ENCODE measurements at places on chromosomes 11 and 22.

- DNase-seq = no peak
These were observed 6.5 kb upstream of the RBM14 start for GRCh38 chr11:66609721-66610617.

DNA sequence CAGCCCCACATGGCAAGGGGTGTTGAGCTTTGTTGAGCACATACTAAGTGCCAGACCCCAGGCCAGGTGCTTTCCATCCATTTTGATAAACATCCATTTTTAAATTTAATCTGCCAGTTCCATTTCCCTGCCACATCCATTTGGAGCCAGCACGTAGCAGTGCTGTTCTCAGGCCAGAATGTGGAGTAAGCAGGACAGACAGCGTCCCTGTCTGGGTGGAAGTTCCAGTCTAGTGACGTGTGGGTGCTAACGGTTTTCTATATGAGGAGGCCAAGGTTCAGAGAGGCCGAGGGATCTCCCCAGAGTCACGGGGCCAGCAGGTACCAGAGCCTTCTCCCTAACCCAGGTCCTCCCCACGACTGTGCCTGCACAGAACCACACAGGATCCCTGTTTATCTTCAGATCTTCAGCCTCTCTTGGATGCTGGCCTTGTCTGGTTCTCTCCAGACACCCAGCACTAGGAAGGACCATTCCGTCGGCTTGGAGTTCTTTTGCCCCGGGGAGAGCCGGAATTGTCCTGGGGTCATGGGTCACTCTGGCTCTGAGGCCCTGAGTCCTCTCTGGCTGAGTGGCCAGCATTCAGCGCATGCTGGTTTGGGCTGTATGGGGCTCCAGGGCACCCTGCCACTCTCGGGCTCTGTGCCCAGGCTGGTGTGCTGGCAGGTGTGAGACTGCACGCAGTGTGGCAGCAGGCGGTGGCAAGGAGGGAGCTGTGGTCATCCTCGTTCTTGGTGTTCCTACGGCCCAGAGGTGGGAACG is 63.6 kb upstream of the PPARA start:
- no peak for DNase-seq

- no peak for DNase-seq
These were observed 5.2 kb downstream of the SLC25A1 start for GRCh38 chr22:19173047-19174035.

- DNase-seq = no peak
These were observed 7.3 kb upstream of the FUT4 start for GRCh38 chr11:94536386-94536785.

DNA sequence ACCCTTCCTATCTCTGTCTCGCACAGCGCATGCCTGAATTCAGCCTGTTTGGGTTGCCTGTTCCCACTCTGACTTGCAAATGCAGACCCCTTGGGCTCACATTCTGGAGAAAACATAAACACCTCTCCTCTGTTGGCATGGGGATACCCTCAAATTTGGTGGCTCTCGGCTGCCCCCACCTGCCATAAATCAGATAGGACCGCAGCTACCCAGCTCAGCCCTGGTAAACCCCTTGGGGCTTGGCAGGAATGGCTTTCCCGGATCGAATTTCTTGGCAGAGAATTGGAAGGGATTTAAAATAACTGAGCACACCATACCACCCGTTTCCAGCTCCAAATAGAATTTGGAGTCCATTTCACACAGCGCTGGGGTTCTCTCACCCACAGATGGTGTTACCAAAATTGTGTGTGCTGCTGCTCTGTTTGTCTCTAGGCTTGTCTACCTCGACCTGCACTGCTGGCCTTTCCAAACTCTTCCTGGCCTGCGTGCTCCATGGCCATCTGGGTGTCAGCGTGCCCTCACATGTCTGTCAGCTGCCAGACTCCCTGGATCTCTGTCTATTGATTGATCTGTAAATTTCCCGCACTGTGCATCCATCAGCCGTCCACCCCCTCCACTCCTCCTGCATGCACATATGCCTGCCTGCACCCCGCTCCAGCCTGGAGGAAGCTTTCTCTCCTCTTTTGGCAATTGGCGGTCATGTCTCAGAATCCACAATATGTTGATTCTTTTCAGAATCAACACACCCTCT is 134.0 kb downstream of the NTM start:
- peak; percentile 61 for DNase-seq

DNA sequence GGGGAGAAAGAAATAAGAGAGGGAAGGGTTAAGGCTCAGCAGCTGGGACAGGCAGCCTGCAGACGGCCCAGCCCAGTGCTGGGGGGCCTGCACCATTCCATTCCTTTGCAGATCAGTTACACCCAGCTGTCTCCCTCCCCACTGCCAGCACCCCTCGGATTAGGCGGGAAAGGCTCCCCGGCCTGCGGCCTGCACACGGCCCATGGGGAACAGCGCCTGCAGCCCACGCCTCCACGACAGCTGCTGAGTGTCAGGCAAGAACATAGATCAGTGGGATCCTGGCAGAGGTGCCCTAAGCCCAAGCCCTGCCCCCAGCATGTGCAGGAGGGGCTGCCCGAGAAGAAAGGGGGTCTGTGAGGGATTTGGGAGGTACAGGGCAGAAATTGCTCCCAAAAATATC is 65.8 kb upstream of the MYOD1 start:
- no peak for DNase-seq

DNA sequence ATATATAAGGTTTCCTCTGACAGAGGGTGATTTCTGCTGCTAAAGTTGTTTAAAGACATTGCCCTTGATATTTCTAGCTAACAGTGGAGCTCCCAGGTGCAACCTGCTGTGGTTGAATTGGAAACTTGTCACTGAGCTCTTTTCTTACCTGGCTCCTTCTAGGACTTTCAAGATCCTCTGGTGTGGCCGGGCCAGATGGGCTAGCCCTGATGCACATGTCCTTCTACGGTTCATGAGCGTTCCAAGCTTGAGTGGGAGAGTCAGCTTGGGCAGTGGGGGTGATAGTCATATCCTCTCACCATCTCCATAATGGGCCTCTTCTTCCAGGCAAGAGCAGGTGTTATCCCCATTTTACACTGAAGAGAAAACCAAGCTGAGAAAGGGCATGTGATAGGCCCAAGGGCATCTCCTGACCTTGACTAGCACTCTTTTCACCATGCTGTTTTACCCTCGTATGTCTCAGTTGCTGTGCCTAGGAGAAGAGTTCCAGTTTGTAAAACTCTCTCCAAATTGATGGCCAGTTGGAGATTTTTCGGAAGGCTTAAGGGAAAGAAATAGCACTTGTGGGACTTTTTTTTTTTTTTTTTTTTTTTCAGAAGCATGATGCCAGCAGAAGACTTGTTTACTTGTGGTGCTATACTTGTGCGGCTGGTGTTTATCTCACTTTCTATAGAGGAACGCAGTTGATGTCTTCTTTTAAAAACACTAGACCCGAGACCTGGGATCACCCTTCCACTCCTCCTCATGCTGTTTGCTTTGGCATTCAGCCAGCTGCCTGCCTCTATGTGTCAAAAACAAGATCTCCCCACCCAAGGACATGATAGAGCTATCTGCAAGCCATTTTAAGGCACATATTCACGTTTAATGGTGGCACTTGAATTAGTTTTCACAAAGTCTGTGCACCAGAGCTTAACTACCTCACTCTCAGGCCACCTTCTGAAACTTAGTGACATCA is 32.6 kb downstream of the TEAD1 start:
- no peak for DNase-seq

DNA sequence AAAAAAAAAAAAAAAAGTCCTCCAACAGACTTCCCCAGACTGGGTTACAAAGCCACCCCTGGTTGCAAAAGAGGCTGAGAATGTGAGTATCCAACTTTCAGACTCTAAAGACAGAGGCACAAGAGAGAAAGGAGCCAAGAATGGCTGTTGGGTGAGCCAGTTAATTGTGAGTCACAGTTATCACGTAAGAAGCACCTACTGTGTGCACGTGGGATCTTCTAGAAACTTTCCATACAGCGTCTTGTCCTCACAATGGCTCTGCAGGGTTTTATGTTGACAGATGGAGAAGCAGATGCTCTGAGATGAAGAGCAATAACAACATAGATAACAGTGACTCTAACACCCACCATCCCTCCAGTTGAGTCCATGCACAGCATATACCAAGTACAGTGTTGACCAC is 41.0 kb downstream of the CD82 start:
- DNase-seq = no peak

DNA sequence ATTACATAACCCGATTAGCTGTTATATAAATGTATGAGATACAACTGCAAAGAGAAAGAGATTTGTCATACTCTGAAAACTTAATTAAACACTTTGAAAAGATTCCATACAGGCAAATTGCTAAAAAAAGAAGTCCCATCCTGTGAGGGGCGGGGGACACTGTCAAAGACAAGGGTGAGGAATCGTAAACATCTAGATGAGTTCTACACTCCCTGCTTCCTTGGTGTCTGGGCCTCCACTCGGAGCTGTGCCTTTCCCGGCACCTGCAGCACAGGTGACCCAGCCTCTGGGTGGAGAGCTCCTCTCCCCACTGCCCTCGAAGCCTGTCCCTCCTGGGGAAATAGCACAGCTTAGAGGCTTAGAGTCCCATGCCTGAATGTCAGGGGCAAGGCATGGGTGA is 69.2 kb upstream of the CRYBB3 start:
- no peak for DNase-seq

- DNase-seq = no peak
These were observed 583 bp downstream of the PDGFD start for GRCh38 chr11:104163100-104164027.

- no peak for DNase-seq
These were observed at the start of gene KCNQ1 for GRCh38 chr11:2444821-2445745. KCNQ1 (plus strand) TSS chr11:2445008; CDS start chr11:2445099, 91 bp downstream.

- no peak for DNase-seq
These were observed 11.9 kb downstream of the L3MBTL2 start for GRCh38 chr22:41216984-41217383.

DNA sequence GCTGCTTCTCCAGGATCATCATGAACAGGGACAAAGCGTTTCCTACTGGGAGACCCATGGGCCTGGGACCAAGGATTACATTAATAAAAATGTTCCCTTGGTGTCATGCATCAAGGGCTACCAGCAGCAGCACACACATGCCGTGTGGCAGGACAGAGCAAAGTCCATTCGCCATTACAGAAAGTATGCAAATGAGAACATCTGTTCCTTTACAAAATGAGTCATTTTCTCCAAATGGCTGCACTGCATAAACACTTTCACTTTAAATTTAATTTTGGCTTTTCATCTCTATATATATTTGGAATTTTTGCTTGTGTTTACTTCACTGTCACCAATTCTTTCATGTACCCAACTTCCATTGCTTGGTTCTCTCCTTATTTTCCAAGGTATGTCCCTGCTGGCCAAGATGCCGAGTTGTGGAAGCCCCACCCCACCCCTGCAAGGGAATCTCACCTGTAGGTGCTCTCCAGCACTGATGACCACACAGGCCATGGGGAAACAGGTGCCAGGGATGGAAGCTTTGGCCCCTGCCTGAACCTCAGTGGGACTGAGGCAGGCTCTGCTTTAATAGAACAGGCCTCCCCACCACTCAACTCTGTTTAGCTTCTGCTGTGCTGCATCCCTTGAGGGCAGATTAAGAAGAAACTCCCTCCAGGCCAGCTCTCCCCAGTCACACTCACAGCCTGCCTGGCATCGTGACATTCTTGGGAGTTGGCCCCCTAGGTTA is 15.6 kb upstream of the GNAZ start:
- DNase-seq = no peak

- DNase-seq = no peak
These were observed 1.3 kb downstream of the FAR1 start for GRCh38 chr11:13669544-13670488.

- DNase-seq = no peak
These were observed 556.3 kb upstream of the ANO5 start for GRCh38 chr11:21636561-21636960.

DNA sequence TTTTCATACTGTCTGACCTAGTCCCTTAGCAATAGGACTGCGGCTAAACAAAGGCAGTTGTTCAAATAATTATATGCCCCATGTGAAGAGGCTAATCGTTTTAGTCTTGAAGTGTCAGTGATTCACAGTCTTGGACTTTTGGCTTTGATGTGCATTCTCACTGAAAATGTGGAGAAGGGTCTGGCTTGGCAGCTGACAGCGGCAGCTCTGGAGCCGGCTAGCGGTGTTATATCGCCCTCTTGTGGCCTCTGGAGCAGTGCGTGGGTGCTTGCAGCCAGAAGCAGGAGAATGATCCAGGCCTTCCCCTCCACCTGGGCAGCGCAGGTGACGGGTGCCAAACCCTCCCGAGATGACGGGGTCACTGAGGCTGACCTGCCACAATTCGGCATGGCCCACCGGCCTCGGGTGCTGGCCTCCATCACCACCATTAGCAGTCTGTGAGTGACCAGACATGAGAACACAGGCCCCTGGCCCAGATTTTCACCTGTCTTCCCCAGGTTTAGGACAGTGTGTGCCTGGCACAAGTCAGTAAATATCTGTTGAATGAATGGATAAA is 90.3 kb upstream of the PITPNB start:
- DNase-seq = peak; percentile 86

GRCh38 chr11:106581399-106581798 is 436.9 kb downstream of the GUCY1A2 start:
- DNase-seq = no peak

DNA sequence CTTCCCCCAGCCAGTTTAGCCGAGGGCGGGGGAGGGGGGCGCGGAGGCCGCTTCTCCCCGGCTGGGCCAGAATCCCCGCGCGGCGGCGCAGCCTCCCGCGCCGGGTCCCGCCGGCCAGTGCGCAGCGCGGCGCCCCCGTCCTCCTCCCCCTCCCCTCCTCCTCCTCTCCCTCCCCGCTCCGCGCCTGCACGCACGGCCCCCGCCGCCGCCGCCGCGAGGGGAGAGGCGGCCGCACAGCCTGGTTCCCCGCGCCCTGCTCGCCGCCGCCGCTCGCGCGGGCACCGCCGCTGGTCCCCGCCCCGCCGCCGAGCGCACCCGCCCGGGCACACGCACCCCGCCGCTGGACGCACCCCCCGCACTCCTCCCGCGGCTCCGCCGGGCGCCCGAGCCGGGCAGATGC is at the start of gene FLRT1:
Gene FLRT1 (plus strand): TSS at position 356 of the 400 bp plus-strand sequence. CDS start 80,337 bp downstream, outside the sequence.
- no peak for DNase-seq

- DNase-seq = peak; percentile 43
These were observed 5.8 kb downstream of the PIWIL3 start for GRCh38 chr22:24768537-24769374.

GRCh38 chr11:71418643-71419042 is 29.6 kb downstream of the DHCR7 start:
- DNase-seq = peak; percentile 24

GRCh38 chr11:60274416-60274815 is 6.0 kb upstream of the MS4A4A start:
- no peak for DNase-seq

GRCh38 chr11:75066061-75066460 is 30.6 kb downstream of the OR2AT4 start:
- no peak for DNase-seq

- no peak for DNase-seq
These were observed 48.5 kb downstream of the MS4A13 start for GRCh38 chr11:60563553-60564235.

DNA sequence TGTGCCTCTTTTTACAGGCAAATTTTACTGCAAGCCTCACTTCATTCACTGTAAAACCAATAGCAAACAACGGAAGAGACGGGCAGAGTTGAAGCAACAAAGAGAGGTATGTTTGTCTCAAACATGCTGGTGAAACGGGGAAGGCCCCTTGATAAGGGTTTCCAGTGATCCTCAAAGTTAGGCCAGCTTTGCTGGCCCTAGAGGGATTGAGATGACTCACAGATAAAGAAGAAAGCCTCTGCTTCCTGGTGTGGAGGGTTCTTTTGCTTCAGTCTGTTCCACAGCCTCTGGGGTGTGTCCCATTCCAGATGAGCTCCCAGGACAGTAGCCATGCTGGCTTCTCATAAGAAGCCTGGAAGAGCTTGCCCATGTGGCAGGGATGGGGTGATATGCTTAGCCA is 118.9 kb upstream of the PARVA start:
- DNase-seq = no peak

- DNase-seq = no peak
These were observed 6.0 kb downstream of the IL18BP start for GRCh38 chr11:72004515-72005346.

GRCh38 chr11:126060757-126061171 is 1.9 kb downstream of the CDON start:
- DNase-seq = no peak

Measured in retina (tissue), 1 donor.